ENCODE measurements at places on chromosomes 1 and 21.

- DNase-seq, result no peak
Measured at GRCh38 chr1:231093156-231093922, 53.3 kb upstream of the FAM89A start.

DNA sequence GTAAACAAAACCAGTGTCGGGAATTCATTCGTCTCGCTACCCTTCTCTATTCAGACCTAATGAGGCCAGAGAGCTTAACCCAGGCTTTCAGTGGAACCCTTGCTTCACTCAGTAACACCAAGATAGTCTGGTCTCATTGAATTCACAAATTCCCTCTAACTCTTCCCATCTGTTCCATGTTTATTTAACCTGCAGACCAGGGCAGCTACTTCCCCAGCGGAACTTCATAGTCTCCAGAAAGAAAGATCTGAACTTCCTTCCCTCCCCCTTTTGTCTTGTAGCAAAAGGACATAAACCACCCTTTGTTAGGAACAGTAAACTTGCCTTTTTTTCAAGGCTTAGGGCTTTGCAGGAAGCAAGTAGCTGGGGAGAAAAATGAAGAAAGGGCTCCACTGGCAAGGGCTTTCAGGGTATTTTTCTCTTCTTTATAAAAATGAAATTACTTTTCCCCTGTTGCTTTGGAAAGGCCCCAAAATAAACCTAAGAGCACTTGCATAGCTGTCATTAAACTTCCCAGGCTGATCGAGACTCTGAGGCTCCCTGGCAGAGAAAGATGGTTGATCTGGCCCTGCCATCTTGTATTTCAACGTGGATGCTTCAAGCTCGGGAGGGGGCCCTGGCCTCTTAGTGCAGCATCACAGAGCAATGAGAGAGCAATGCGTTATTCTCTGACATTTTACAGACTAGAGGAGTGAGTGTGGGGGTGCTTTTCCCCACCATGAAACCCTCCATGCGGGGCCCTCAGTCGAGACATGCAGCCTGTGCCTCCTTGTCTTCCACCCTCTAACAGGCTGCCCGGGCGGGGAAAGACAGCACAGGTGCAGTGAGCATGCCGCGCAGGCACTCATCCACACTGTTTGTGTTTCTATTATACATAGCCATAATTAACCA, 30.0 kb downstream of the MIS18A start:
- DNase-seq, result no peak

- no peak for DNase-seq
Measured at GRCh38 chr1:217322834-217323233, 308.1 kb downstream of the GPATCH2 start.

GRCh38 chr1:223634423-223634822, 31.1 kb downstream of the CAPN8 start:
- no peak for DNase-seq

- DNase-seq, result no peak
Measured at GRCh38 chr1:30129001-30129408, 594.4 kb downstream of the MATN1 start.

GRCh38 chr1:190540366-190540765, 62.7 kb upstream of the BRINP3 start:
- DNase-seq, result no peak

Data from stimulated activated CD8-positive, alpha-beta memory T cell treated with anti-CD3 and anti-CD28 coated beads, Interleukin-4, amount 100 ng/mL, for 24 hours (primary cell).